ENCODE measurements at places on chromosomes 16 and 17.

DNA sequence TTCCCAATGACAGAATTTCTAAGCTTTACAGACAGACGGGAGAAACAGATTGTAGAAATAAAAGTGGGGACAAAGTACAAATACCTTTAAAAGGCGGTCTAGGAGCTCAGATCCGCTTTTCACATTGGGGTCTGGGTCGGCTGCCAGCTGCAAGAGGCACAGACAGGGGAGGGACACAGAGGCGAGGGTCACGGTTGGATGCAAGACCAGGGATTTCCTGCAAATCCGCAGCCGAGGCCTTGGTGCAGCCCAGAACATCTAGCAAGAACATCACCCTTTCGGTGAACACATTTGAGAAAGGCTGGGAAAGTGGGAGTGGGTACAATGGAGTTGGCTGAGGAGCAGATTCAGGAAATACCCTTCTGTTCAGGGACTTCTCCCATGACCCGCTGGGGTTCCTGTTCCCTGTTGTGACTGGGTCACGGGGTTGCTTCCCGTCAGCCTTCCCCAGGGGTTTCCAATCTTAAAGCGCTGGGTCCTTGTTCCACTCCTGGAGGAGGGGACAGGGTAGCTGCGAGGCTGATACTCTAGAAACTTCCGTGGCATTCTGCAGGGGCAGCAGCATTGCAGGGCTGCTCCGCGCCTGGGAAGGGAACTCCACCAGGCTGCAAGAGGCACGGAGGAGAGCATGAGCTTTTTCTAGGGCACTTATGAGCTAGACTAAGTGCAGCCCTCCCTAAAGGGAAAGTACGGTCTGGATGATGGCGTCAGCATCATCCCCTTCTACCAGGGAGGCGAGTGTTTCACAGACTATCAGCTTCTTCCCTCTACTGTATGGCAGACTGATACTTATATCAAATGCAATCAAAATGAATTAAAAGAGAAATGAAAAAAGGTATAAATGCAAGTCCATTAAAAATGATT, 16.0 kb downstream of the VAC14 start:
- no peak for DNase-seq

DNA sequence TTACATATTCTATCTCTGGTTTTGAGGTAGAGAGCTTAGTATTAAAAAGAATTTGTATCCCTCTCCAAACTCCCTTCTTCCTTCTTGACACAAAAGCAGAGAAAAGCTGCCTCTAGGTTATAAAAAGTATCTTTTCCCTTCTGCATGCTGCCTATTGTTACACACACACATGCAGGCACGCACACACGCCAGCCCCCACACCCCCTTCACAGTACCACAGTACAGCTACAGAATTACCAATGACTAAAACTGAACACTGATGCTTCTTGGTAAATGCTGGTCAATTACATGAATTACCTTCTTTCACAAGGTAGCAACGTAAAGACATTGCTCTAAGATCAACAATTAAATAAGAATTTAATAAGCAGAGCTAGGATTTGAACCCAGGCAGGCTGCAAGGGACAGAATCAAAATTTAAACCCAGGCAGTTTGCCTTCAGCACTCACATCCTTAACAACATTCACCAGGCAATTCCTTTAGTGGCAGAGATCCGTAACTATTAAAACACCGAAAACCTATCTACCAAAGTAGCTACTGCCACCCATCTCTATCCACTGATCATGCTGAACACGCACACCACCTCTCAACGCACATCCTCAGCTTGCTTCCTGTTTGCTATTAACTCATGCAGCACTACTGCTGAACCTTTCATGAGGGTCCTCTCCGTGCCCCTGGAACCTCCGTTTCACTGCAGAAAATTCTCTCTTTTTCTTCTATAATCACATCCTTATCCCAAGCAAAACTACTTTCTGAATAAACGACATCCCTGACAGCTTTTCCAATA, 37.8 kb downstream of the YWHAE start:
- no peak for DNase-seq

DNA sequence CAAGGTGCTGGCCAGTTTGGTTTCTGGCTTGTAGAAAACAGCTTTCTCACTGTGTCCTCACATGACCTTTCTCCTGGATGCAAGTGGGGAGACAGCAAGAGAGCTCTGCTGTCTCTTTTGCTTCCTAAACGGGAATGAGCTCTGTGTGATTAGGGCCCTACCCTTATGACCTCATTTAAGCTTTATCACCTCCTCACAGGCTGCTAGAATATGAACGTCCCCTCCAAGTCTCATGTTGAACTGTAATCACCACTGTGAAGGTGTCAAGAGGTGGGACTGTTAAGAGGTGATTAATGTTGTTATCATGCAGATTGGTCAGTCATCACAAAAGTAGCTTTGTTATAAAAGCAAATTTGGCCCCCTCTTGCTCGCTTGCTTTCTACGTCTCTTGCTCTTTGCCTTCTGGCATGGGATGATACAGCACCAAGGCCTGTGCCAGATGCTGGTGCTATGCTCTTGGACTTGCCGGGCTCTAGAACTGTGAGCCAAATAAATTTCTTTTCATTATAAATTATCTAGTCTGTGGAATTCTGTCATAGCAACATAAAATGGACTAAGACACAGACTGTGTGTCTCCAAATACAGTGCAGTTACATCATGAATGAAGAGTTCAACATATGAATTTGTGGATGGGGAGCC, 14.8 kb upstream of the POLR3E start:
- DNase-seq, result no peak

GRCh38 chr17:4221163-4221562, 42.6 kb downstream of the ANKFY1 start:
- DNase-seq, result no peak

DNA sequence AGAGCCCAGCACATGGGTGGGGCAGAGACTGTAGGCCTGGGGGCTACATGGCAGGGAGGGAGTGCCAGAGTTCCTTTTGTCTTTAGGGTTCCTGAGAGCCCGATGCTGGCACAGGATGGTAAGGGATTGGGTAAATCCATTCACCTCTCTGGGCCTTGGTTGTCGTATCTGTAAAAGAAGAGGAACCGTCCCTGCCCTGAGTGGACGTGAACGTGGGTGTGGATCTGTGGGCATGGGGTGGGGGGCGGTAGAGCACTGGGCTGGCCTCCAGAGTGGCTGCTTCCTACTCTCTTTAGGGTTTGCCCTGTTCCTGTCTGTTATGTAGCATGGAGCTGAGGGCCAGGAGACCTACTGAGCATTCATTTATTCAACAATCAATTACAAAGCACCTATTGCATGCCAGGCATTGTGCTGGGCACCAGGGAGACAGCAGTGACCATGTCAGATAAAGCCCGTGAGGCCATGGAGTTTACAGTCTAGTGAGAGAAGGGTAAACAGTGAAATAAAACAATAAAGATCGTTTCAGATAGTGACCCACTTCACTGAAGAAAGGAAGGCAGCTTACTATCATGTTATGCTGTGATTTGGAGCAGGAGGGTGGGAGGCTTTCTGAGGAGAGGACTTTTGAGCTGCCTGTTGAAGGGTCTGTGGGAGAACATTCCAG, 13.1 kb upstream of the TCAP start:
- DNase-seq, result no peak

GRCh38 chr17:77320485-77321256, 179.9 kb downstream of the SEC14L1 start:
- DNase-seq, result no peak

DNA sequence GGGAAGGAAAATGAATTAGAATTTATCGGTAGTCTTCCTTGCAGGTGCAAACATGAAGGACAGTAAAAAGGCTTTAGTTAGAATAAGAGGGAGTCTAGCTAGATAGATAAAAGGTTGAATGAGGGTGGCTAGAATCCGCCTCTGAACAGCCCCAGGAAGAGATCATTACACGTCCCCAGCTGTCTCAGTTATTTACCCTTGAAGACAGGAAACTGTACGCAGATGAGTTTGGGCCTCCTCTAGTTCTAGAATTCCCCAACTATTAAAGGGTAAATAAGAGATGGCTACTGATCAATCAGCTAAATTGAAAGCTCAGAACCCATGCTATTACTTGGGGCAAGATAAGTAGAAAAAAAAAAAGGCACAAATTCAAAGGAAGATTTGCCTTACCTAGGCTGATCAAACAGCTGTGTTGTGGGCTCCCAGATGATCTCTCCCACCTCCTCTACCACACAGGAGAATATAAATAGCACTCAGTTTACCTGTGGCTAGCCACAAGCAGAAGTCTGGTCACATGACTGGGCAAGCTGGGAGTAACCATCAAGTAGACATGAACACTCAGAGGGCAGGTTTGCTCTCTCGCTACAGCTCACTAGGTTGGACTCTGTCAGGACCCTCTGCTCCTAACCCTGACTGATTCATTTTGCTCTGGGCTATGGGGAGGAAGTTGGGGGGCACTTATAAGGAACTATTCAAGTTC, 17.0 kb downstream of the FAM117A start:
- no peak for DNase-seq

- peak; percentile 14 for DNase-seq
Observed at GRCh38 chr16:23061669-23062068, 87.6 kb downstream of the USP31 start.

DNA sequence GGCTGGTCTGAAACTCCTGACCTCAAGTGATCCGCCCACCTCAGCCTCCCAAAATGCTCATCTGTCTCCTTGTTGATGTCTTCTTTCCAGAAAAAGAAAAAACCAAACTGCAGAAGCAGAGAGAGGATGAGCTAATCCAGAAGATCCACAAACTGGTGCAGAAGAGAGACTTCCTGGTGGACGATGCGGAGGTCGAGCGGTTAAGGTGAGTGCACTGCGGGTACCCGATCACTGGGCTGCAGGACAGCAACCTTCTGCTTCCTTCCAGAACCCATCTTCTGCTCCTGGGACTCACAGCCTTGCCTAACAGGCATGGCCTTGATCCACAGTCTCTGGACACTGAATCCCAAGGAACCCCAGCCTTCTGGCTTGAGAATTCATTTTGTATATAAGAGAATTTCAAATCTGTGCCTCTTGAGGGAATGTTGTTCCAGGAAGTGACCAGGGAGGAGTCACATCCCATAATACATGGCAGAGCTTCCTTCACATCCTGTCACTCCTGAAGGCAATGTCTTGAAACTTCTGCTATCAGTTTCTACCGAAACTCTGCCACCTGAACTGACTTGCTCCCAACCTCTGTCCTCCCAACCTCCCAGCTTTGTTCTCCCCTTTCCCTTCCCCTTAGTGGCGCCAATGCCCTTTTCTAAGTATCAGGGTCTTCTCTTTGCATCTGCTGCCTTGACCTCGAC, 61.7 kb downstream of the MARF1 start:
- DNase-seq, result no peak

- no peak for DNase-seq
Observed at GRCh38 chr17:52201767-52202519, 43.4 kb upstream of the CA10 start.

- peak; percentile 32 for DNase-seq
Observed at GRCh38 chr16:81486540-81487061, 42.0 kb downstream of the CMIP start.

- no peak for DNase-seq
Observed at GRCh38 chr17:81241648-81242420, 2.7 kb downstream of the NDUFAF8 start.

- no peak for DNase-seq
Observed at GRCh38 chr17:21298056-21298982, 13.8 kb downstream of the MAP2K3 start.

DNA sequence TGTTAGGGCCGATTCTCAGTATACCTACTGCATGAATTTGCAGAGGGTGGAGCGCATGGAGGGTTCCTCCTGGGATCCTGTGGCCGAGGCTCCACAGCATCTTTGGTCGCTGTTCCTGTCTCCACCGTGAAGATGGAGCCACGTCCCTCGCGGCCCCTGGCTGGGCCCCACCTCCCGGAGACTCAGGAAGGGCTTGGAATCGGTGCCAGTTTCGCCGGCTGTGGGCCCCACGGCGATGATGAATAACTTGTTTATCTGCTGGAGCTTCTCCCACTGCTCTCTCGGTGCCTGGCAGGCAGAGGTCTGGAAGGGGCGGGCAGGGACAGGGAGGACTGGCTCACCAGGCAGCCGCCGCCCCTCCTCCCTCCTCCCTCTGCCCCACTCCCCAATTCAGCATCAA, 8.1 kb downstream of the SLC5A11 start:
- no peak for DNase-seq

GRCh38 chr17:77332034-77332971, 191.5 kb downstream of the SEC14L1 start:
- DNase-seq, result no peak

GRCh38 chr16:89607937-89608740, 5.3 kb upstream of the DPEP1 start:
- no peak for DNase-seq

DNA sequence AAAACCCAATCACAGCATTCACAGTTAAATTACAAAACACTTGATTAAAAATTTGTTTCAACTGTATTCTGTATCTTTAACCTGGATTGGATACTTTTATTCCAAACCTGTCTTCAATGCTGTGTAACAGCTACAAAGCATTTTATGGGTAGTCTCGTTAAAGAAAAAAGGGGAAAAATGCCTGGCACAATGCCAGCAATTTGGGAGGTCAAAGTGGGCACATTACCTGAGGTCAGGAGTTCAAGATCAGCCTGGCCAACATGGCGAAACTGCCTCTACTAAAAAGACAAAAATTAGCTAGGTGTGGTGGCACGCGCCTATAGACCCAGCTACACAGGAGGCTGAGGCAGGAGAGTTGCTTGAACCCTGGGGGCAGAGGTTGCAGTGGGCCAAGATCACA, 4.0 kb downstream of the GNA13 start:
- DNase-seq, result no peak

GRCh38 chr17:50440172-50440837, 14.3 kb downstream of the ACSF2 start:
- no peak for DNase-seq

DNA sequence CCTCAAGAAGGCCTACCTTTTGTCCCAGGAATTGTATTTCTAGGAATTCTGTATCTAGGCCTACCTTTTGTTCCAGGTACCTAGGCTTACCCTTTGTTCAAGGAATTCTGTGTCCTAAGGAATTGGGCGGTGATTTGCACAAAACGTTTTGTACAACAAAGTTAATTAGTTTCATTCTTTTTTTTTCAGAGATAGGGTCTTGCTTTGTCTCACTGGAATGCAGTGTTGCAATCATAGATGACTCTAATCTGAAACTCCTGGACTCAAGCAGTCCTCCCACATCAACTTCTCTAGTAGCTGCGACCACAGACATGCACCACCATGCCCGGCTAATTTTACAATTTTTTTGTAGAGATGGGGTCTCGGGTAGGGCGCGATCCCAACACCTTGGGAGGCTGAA, 7.0 kb downstream of the CDR2L start:
- peak; percentile 51 for DNase-seq

GRCh38 chr17:82751171-82751570, 694 bp upstream of the TBCD start:
- no peak for DNase-seq

- peak; percentile 28 for DNase-seq
Observed at GRCh38 chr17:7982173-7982572, 20.2 kb upstream of the GUCY2D start.

- no peak for DNase-seq
Observed at GRCh38 chr17:57004944-57005579, 27.1 kb downstream of the SCPEP1 start.

Measured in non-pigmented ciliary epithelial cell (primary cell).